ENCODE measurements at places on chromosomes 6 and 20.
A peak's percentile ranks its signal among the peaks of the same experiment; 100 is the strongest.

- DNase-seq = peak; percentile 19
Observed at GRCh38 chr6:28137505-28137981, 4.1 kb upstream of the ZKSCAN8 start.

DNA sequence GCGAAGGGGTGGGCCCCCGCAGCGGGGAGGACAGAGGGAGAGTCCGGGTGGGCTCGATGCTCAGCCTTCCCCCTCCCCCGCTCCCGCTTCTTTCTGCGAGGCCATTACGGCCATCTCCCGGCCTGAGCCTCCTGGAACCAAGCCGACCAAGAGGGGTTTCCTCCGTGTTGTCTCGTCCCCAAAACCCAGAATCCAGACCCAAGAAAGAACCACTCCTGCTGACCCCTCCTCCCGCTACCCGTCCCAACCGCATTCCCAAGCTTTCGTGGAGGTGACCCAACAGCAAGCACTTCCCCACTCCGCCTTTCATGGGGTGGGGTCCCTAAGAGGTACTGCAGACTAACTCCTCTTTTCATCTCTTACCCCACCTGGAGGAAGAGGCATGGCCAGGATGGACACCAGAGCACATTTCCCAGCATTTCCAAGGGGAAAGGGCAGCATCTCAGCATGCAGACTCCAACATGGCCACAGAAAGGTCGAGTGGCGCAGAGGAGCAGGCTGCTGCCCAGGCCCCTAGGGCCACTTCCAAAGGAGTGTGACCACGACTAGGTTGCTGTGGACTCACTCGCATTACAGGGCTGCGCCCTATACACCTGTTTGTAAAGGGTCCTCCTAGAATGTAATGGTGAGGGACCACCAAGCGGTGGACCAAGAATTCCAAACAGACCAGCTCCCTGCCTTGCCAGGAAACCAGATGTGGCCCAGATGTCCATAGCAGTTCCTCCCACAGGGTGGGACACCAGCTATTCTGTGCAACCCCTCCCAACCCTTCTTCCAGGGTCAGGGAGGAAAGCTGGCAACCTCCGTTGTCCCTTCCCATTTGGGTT, 53.4 kb downstream of the MRPL14 start:
- DNase-seq = no peak

DNA sequence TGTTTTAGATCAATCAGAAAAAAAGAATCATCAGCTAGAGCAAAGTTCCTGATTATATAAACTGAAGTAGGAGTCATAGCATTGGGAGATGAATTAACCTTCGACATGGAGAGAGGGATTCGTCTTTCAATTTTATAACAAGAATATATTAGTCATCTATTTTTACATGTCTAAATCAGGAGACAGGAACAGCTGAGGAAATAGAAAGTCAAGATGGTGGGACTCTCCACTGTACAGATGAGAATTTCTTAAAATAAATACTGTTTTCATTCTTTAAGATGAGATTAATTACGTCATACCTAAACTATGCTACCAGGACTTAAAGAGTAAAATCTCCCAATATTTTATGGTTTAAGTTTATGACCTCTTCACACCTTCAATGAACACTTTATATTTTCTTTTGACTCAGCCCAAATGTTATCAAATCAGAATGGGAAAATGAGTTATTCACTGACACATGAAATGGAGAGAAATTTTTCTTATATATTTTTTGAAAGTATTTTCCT, 1137.7 kb downstream of the EPHA7 start:
- no peak for DNase-seq

DNA sequence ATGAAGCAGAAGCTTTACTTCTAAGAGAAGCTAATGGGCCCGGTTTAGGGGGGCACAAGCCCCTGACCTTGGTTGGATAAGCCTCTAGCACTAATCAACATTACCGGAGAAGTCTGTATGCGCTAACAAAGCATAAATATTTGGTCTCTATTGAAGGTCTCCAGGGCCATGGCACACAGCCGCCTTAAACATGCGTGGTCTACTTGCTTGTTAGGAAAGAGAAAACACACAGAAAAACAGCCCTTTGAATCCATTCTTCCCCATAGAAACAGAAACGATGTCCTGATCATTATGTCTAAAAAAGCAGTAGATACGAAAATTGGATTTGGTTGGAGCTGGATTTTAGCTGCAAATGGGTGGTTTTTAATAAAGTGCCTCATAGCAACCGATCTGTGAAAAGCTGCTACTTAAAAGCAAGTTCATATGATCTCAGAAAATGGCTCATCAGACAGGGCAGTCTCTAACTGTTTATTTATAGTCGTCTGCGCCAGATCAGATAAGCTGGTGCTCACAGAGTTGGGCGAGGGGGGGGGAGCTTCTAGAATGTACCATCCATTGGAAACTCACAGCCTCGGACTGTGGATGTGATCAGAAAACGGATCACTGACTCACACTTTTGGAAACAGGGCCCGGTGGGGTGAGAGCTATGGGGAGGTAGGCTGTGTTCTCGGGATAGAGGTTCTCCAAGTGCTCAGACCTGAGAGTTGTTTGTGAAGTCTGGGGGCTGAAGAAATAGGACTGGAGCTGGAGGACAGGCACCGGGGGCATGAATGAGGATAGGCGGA, 35.3 kb upstream of the APCDD1L start:
- DNase-seq = peak; percentile 35

GRCh38 chr20:59175861-59176260, 12.2 kb downstream of the ZNF831 start:
- DNase-seq = no peak

- no peak for DNase-seq
Observed at GRCh38 chr6:113047148-113047547, 700.0 kb downstream of the RFPL4B start.

DNA sequence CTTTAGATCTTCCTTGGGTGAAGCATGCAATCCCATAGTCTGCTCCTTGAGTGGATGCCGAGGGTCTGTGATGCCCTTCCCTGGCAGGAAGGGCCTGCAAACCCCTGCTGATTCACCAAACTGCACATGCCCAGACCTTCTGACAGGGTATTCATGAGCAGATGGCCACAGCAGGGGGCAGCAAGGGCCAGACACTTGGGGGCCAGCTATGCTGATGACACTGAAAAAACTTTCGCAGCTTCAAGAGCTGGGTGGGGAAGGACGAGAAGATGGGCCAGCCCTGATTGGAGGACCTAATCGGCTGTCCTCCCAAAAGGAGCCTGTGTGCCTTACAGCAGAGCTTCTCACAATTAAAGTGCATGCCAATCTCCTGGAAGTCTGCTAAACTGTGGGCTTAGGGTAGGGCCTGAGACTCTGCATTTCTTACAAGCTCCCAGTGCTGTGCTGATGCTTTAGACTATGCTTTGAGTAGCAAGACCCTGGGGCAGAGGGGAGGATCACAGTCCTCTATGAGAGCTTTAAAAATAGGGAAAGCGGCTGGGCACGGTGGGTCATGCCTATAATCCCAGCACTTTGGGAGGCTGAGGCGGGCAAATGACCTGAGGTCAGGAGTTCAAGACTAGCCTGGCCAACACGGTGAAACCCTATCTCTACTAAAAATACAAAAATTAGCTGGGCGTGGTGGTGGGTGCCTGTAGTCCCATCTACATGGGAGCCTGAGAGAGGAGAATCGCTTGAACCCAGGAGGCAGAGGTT, 15.2 kb upstream of the GDAP1L1 start:
- DNase-seq = no peak

Measured in Ammon's horn (tissue), 1 donor.